Hematopoietic multipotent progenitor cell treated with erythropoietin and hydrocortisone succinate and interleukin-3 and kit ligand, for 4 days (in vitro differentiated cells): ENCODE measurements at places on chromosomes 13 and 19.

DNA sequence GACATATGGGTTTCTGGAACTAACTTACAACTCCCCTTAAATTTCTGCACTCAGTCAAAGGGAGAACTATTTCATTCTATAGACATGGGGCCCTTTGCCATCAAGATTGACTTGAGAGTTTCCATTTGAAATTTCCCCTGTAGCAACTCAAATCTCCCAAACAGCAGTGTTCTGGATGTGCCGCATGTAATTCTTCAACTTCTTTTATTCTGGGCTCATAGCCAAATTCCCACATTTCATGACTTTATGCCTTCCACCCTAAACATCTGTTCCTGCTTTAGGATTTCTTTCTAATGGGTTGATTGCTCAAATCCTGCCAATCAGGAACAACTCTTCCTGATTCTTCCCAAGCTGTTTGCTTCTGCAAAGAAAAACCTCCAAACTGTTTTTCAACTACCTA is 336.0 kb downstream of the TBC1D4 start:
- DNase-seq: no peak

DNA sequence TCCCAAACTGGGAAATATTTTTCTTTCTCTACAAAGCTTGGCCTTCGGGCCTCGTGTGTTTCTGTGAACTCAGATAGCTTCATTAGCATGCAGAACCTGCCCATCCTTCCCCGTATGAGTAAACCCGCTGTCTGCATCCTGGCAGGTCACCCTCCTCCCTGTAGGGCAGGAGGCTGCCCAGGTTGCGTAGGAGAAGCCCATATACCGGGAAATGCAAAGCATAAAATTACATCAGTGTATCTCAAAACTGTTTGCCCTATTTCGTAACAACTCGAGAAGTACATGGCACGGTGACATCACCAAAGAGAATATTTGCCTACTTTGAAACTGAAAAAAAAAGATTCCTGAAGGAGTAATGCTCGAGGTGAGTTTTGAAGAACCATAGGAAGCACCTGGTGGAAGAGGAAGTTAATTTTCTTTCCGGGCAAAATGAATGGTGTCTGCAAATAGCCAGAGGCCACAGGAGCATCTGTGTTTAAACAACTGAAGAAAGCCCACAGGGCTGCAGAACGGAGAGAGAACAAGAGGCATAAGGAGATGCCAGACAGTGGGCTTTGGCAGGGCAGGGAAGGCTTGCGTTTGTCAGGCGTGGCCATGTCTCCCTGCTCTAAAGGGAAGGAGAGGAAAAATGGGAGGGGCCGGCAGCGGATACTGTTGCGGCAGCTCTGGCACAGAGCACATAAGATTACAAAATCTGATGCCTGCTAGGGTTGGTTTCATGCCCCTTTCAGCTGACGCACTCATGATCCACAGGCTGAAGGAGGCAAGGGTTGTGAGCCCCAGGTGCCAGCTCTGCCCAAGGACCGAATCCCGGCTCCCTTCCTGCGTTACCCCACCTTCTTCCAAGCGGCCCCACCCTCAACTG is 81.4 kb downstream of the IRS2 start:
- DNase-seq: peak; percentile 80

- no peak for DNase-seq
Measured at GRCh38 chr19:57249329-57249728, 8.9 kb downstream of the ZNF805 start.

GRCh38 chr13:99033814-99034213 is 56.0 kb upstream of the DOCK9 start:
- peak; percentile 64 for DNase-seq

- DNase-seq: no peak
Measured at GRCh38 chr19:7480222-7480969, 8.4 kb downstream of the PEX11G start.

GRCh38 chr13:71089056-71089455 is 777.9 kb downstream of the DACH1 start:
- no peak for DNase-seq

GRCh38 chr19:47778954-47779351 is 450 bp downstream of the SELENOW start:
- peak; percentile 30 for DNase-seq

GRCh38 chr13:73268306-73268705 is 209.5 kb downstream of the KLF5 start:
- peak; percentile 6 for DNase-seq

GRCh38 chr19:14072535-14073260 is at the start of gene MISP3:
TSS of gene MISP3 (plus strand) at chr19:14072786. CDS start at chr19:14073310, 524 bp downstream.
- DNase-seq: peak; percentile 64

- peak; percentile 42 for DNase-seq
Measured at GRCh38 chr13:30908416-30908980, 2.4 kb downstream of the MEDAG start.

DNA sequence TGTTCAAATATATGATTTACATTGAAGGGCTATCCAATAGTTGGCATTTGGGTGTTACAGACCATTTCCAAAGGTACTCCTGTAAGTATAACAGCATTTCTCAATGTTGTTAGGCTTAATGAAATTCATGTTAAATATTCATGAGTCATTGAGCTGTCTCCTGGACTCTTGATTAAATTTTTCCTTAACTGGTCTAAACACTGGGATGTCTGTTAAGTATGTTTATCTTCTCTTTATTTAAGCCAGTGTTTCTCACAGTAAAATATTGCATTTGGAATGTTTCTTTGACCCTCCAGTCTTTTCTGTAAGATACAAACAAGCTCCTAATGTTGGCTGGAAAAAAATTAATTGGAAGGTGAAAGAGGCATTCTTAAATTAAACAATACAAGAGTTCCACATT is 402.5 kb upstream of the HTR2A start:
- DNase-seq: no peak

DNA sequence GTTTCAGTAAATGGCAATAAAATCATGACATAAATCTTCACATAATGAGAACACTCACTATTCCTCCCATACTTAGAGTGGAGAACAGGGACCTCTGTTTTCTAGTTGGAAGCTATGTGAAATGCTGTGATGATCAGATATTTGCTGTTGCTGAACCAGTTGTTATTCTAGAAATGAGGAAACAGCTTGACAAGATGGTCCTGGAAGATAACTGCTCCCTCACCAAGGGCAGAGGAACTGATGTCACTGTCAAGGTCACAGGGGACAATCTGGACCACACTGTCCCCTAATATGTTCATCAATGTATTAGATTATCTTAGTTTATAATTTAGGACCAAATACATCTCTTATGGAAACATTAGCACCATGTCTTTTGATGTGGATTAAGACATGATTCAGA is 1173.3 kb downstream of the PCDH17 start:
- DNase-seq: peak; percentile 75

- DNase-seq: no peak
Measured at GRCh38 chr19:17002455-17002854, 24.2 kb downstream of the CPAMD8 start.

DNA sequence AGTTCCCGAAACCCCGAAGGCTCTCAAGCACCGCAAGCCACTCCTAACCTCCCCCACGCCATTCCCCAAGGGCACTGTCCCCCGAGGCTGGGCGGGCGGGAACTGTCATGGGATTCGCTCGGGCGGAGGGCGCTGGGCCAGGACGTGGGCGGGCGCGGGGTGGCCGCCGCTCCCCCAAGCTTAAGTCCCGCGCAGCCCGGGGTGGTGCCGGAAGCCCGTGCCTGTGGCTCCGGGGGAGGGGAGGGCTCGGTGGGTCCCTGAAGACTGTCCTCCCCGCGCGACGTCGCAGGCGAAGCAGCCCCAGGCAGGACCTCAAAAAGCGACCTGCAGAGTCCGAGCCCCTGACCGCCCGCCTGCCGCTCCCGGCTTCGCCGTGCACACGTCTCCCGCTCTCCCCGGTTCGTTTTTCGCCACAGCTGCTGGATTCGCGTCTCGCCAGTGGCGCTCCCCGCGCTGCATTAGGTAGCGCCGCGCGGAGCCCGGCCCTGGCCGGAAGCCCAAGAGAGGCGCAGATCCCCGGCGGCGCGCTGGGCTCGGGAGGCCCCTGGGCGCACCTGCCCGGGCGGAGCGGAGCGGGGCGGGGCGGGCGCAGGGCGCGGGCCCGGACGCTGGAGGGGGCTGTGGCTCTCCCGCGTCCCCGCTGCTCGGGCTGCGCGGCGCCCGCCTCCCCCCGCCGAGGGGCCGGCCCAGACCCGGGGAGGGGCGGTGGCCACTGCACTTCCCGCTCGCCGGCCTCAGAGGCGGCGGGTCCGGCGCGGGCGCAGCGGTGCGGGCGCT is at the start of gene FARP1:
Gene FARP1, plus strand, starts transcription at position 715 of the 777 bp plus-strand sequence. CDS start 70,149 bp downstream, outside the sequence.
- peak; percentile 43 for DNase-seq

DNA sequence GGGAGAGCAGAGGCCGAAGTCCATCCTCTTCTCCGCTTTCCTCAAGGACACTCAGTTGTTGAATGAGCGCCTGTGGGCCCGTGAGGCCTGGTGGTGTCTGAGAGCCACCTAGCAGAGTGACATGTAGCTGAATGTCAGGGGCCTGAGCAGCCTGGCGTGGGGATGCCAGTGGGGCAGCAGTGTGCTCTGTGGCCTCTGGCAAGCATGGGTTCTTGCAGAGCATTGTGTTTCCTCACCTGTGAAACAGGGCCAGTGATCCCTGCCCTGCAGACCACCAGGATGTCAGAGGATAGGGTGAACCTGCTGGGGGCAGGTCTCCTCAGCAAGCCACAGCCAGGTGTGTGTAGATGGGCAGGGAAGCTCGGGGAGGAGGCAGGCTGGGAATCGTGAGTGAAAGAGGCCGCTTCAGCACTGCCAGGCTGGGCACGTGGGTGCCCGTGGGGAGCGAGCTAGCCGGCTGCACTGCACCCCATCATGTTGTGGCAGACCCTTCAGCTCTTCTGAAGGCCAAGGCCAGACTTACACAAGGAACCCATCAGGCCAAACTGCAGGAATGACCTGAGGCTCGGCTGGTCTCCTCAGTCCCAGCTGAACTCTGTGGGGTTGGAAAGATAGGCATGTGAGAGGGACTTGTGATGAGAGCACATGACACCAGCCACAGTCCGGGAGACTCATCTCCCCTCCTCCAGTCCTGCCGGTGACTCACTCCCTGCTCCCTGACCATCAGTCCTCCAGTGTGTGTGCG is 5.0 kb downstream of the PPP1R37 start:
- DNase-seq: peak; percentile 48

DNA sequence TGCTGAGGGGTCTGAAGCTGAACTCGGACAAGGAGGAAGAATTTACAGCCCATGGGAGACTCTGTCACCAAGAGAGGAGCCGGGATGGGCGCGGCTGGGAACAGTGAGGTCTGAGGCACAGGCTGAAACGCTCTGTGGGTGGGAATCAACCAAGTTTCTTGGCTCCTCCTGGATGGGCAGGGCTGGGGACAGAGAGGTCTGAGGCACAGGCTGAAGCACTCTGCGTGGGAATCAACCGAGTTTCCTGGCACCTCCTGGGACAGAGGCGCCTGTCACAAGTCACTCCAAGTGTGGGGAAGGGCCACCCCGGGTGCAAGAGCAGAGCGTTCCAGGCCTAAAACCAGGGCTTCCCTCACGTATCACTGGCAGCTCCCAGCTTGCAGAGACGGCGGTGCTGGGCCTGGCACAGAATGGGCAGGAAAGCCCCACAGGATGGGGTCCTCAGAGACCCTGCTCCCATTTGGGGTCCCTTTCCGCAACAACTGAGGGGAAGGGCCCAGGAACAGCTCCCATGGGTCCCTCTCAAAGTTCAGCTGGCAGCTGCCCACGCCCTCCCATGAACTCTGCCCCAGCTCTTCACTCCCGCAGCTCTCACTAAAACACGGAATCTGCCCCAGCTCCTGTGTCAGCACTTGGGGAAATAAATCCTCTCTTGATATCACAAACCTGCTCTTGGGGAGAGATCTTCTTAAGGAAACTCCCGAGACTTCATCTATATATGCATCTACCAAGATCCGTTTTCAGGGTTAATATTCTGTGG is 18.5 kb downstream of the AP3D1 start:
- DNase-seq: no peak

DNA sequence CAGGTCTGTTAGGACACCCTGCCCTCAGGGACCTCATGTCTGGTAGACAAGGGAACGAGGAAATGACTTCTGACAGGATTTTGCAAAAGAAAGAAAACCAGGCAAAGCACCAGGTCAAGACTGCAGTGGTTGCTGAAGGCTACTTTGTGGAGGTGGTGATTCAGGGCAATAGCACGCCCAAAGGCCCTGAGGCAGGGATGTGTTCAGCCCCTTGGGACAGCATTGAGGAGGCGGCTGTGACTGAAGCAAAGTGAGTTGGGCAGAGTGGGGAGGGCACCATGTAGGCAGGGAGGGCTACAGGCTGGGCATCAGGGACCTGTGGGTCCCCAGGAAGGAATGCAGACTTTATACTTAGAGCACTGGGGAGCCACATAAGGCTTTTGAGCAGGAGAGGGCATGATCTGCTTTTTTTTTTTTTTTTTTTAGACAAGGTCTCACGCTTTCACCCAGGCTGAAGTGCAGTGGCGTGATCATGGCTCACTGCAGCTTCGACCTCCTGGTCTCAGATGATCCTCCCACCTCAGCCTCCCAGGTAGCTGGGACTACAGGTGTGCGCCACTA is 10.8 kb upstream of the HOMER3 start:
- no peak for DNase-seq

DNA sequence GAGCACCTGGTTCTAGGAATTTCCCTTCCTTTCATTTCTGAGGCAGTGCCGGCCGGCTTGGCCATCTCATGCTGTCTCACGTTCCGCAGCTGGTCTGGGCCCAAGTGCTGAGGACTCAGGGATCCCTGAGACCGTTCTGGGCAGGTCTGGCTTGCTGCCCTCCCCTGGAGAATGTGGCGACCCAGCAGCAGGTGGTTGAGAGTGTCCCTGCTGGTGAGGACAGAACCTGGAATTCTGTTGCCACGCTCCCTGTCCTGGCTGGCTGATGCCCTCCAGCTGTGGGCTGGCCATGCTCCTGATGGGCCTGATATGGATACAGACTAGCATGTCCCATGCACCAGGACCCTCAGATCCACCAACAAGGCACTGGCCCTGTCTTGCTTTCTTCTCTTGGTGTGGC is 114.0 kb upstream of the C1QTNF9B start:
- no peak for DNase-seq

DNA sequence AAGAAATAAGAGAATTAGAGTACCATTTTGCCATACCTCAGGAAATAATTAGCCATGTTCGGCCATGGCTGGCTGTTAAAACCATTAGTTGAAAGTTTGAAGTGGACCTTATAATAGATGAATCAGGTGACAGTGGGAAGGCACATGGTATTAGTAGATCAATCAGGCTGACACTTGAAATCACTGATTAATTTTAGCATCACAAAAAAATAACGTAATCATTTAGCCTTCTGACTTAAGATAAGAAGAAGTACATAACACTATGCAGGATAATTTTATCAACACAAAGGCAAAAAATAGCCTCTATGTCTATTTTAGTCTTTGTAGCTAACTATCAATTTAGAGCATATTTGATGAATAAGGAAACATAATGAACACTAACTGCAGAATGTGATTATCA is 615.5 kb downstream of the PCDH17 start:
- no peak for DNase-seq

- DNase-seq: peak; percentile 29
Measured at GRCh38 chr19:6273701-6274601, 5.8 kb downstream of the MLLT1 start.

- no peak for DNase-seq
Measured at GRCh38 chr13:35603593-35604285, 127.2 kb upstream of the MAB21L1 start.
